ENCODE measurements at places on chromosomes 1 and 21. TPM values are rescaled to one million over a fixed set of nuclear protein-coding genes. Genes with fewer than 3 reads are reported as not detected.

DNA sequence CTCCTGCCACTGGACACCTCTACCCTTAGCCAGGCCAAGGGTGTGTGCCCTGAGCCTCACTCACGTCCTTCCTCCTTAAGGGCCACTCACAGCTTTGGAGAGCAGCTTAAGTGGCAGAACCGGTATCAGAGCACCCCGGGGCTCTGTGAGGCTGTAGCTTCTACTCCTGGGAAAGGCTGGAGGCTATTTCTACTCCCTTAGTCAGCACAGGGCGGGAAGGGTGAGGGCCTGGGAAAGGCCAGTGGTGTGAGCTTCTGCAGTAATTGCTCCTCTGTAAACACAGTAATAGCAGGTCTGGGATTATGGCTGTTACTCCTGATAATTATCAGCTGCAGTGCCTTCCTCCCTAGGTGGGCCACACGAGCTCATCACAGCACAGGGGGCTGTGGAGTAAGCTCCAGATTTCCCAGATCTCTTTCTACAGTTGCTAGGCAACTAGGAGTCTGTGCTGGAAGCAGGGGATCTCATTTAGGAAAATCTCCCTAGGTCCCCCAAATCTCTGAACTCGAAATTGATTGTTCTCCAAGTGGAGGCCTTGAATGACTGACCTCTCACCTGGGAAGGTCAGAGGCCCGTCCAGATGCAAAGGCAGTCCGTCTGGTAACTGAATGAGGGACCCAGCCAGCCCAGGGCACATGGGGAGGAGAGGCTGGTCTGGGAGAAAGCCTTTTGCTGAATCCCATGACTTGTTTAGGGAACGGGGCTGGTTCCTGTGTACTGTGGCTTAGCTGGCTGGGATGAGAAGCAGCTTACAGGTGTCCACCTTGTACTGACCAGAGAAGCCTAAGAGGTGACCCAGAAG, 29.3 kb downstream of the IER5 start:
- no peaks in the 10 kb centered on the region for H3K27me3 ChIP-seq
- peaks cover 8% of the 10 kb centered on the region for H3K4me1 ChIP-seq
- no peaks in the 10 kb centered on the region for H3K36me3 ChIP-seq
- H3K27ac ChIP-seq = no peak overlapping the region
- no peak overlapping the region for H3K4me3 ChIP-seq

GRCh38 chr21:46078322-46078977, 19.5 kb upstream of the COL6A2 start:
- peak overlapping the region; percentile 76 for H3K27ac ChIP-seq
- no peaks in the 10 kb centered on the region for H3K27me3 ChIP-seq
- no peaks in the 10 kb centered on the region for H3K36me3 ChIP-seq

DNA sequence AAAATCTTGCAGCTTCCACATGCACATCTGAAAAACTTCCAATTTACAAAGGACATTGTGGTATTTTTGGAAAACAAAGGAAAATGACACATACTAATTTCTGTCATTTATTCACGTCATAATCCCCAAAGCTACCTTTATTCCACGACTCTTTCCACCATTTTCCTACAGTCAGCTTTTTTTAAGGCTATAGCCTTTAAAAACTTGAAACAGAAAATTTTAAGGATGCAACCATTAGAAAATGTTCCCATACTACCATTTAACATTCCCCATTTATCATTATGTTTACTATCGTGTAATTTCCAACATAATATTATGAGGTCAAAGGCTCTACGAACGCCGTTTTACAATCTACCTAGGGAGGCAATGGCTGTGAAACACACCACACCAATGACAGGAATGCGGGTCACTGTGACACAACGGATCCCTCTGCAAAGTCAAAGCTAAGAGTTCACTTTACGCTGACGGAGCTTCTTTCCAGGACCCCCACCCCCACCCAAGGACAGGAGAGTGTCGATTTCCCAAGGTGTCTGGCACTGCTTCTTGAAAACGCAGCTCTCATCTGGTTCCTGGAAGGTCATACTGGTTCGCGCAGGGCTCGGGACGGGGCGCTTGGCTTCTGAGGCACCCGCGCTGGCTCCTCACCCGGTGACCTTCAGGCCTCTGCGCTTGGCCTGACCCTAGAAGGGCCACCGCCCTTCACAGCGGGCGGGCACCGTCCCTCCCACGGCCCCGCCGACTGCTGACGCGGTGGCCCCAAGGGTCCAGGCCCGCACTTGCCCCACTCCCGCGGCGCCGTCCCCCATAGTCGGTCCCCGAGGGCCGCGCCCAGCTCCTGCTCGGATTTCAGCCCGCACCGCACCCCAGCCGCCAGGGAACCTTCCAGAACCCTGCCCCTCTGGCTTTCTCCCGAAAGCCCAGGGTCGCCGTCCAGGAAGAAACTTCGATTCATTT, 50.5 kb upstream of the ATF3 start:
- H3K4me3 ChIP-seq = peak overlapping the region; percentile 82
- peaks cover 13% of the 10 kb centered on the region for H3K4me1 ChIP-seq
- H3K27me3 ChIP-seq = no peaks in the 10 kb centered on the region
- DNase-seq = peak; percentile 61
- no peaks in the 10 kb centered on the region for H3K36me3 ChIP-seq

- no peak overlapping the region for H3K27ac ChIP-seq
- H3K27me3 ChIP-seq = no peaks in the 10 kb centered on the region
- H3K4me3 ChIP-seq = no peak overlapping the region
- H3K4me1 ChIP-seq = no peaks in the 10 kb centered on the region
Measured at GRCh38 chr1:24048205-24048869, 63.6 kb downstream of the MYOM3 start.

DNA sequence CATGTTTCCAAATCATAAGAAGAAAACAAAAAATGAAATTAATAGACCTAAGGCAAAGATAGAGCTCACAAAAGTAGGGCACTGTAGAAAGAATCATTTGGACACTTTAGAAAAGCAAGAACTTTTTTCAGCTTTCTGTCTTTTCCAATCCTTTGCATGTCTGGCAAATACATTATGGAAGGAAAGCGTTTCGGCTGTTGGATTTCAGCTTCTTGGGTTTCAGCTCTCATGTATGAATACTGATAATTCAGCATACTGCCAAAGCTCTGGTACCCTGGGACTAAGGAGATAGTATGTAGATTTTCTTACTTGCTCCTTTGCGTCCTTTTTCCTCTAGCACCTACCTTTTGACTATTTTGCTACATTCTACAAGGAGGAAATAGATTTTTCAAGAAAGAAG, 375.9 kb downstream of the BRINP3 start:
- no peaks in the 10 kb centered on the region for H3K36me3 ChIP-seq
- H3K27ac ChIP-seq = no peak overlapping the region
- no peak for DNase-seq
- no peak overlapping the region for H3K4me3 ChIP-seq
- H3K27me3 ChIP-seq = no peaks in the 10 kb centered on the region

DNA sequence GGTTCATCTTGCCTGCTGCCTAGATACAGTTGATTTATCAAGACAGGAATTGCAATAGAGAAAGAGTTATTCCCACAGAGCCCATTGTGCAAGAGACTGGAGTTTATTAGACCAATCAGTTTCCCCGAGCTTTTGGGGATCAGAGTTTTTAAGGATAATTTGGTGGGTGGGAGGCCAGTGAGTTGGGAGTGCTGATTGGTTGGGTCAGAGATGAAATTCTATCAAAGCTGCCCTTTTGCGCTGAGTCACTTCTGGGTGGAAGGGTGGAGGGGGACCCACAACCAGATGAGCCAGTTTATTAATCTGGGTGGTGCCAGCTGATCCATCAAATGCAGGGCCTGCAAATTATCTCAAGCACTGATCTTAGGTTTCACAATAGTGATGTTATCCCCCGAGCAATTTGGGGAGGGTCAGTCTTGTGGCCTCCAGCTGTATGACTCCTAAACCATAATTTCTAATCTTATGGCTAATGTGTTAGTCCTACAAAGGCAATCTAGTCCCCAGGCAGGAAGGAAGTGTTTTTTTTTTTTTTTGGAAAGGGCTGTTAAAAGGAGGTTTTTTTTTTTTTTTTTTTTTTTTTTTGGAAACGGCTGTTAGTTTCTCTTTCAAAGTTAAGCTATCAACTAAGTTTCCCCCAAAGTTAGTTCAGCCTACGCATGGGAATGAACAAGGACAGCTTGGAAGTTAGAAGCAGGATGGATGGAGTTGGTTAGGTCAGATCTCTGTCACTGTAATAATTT, 7.4 kb downstream of the SLC16A4 start:
- peaks cover 36% of the 10 kb centered on the region for H3K4me1 ChIP-seq
- DNase-seq = no peak
- H3K27me3 ChIP-seq = no peaks in the 10 kb centered on the region
- H3K4me3 ChIP-seq = no peak overlapping the region
- peak overlapping the region; percentile 49 for H3K27ac ChIP-seq

Gene KCNT2
- total RNA-seq = 0.85 TPM

GRCh38 chr1:195195423-195196057, 1412.7 kb downstream of the KCNT2 start:
- no peaks in the 10 kb centered on the region for H3K36me3 ChIP-seq
- no peak for DNase-seq
- no peak overlapping the region for H3K4me3 ChIP-seq
- H3K4me1 ChIP-seq = no peaks in the 10 kb centered on the region

DNA sequence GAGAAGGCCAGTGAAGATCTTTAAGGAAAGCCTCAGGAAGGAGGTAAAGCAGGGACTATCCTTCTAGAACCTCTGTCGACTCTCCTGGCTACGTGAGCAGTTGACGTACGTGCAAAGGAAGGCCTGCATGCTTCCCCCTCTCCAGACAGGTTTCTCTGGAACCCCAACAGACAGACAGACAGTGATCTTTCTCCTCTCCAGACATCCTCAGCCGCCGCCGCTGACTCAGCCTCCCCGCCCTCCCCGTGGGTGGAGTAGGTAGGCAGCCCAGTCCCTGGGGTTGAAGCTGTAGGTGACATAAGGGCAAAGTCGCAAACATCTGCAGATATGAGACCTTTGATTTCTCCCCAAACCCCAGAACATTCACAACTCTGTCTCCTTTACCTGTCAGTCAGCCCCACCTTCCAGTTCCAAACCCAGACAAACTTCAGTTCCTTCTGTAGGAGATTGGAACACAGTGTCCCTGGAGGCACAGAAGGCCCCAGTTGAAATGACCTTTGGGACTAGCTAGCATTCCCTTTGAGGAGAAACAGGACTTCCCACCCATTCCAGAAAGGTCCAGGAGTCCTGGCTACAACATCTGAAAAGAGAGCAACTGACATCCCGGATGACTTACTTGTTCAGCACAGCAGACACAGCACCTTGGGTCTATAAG, 146.0 kb upstream of the JUN start:
- no peak overlapping the region for H3K27ac ChIP-seq
- H3K4me3 ChIP-seq = no peak overlapping the region
- no peak for DNase-seq
- peaks cover 25% of the 10 kb centered on the region for H3K4me1 ChIP-seq

- no peak for DNase-seq
- no peaks in the 10 kb centered on the region for H3K36me3 ChIP-seq
- no peak overlapping the region for H3K27ac ChIP-seq
- no peak overlapping the region for H3K4me3 ChIP-seq
- H3K4me1 ChIP-seq = peaks cover 7% of the 10 kb centered on the region
Measured at GRCh38 chr1:179101566-179101965, 19.7 kb downstream of the TOR3A start.

- DNase-seq = no peak
- H3K4me1 ChIP-seq = no peaks in the 10 kb centered on the region
- no peaks in the 10 kb centered on the region for H3K27me3 ChIP-seq
- H3K27ac ChIP-seq = no peak overlapping the region
- no peak overlapping the region for H3K4me3 ChIP-seq
Measured at GRCh38 chr1:192496369-192497056, 79.1 kb upstream of the RGS1 start.

DNA sequence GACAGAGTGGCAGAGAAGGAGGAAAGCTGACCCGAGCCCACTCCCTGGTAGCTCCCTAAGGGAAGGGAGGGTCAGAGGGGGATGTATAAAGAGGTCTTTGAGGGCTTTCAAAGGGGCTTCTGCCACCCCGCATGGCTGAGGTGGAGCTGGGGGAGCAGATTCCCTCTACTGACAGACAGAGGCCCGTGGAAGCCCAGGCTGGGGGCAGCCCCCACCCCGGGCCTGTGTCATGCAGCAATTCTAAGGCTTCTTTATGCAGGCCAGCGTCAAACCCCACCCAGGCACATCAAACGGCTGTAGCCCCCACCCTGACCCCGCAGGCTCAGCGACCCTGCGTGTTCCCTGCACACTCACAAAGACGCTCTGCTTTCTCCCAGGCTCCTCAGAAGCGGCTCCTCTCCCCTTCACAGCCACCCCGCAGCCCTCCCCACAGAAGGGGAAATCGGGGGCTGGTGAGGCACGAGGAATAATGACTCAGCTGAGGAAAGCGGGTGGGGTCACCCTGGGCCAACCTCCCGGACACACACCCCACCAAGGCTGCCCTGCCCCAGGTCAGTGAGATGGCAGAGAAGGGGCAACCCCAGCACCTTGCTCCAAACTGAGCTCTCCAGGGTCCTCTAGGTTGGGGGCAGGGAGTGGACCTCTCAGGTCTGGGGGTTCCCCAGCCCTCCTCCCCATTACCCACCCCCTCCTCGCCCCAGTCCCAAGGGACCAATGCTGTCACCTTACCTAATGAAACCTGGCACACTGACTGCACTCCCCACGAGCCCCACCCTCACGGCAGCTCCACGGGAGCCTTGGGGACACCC, 10.8 kb downstream of the SLC45A3 start:
- no peak for DNase-seq
- no peak overlapping the region for H3K27ac ChIP-seq
- H3K27me3 ChIP-seq = peaks cover 3% of the 10 kb centered on the region
- H3K4me3 ChIP-seq = no peak overlapping the region

Gene RAB42
- 3.4 TPM for total RNA-seq

Gene GJA9
- not detected for total RNA-seq

DNA sequence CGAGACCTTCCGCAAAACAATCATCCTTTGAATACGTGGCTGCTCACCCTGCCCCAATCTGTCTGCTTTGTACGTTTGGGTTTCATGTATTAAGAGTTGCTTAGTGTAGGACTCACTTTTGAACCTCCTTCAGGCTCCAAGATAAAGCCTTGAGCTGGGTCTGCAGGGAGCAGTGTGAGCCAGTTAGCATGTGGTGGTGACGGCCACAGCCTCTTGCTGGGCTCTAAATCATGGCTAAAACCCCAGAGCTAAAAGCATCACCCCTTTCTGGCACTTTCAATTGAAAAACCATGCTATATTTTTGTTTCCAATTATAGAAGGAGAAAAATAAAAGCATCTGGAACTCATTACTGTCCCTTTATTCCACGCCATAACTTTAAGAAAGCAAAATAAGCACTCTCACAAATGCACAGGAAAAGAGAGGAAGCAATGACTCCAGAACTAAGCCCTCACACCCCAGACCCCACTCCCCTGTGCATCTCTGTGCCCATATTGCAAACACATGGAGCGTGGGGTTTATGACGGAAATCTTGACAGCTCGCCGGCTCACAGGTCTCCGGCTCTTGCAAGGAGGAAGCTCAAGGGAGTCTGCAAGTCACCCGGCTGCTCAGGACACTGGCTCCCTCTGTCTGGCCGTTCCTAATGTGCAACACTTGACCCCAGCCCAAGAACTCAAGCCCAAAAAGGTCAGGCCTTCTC, 135.5 kb downstream of the MIS18A start:
- no peaks in the 10 kb centered on the region for H3K27me3 ChIP-seq
- H3K27ac ChIP-seq = peak overlapping the region; percentile 25
- H3K36me3 ChIP-seq = no peaks in the 10 kb centered on the region
- no peak overlapping the region for H3K4me3 ChIP-seq

Gene VHLL
- not detected for total RNA-seq

GRCh38 chr21:42191696-42192595, 27.0 kb upstream of the ABCG1 start:
- DNase-seq = no peak
- no peak overlapping the region for H3K27ac ChIP-seq
- no peaks in the 10 kb centered on the region for H3K27me3 ChIP-seq

All from heart right ventricle (tissue), 16 donors.